Brain pericyte (primary cell): ENCODE measurements at places on chromosomes 11 and 22.

DNA sequence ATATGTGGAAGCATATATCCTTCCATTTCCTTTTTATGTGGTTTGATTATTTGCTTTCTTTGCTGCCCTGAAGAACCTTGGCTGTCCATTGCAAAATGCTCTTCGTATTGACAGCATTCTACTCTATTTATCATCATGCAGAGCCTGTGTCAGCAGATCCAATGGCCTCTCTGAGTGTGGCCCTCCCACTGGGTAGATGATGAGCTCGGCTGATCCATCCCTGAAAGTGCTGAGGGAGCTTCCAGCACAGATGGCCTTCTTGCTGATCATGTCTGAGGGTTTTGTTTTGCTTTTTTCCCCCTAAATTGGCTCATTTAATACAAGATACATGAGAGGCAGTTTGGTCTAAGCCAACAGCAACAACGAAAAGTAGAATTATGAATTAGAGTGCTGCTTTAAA is 181.0 kb downstream of the GRIA4 start:
- DNase-seq, result peak; percentile 1

DNA sequence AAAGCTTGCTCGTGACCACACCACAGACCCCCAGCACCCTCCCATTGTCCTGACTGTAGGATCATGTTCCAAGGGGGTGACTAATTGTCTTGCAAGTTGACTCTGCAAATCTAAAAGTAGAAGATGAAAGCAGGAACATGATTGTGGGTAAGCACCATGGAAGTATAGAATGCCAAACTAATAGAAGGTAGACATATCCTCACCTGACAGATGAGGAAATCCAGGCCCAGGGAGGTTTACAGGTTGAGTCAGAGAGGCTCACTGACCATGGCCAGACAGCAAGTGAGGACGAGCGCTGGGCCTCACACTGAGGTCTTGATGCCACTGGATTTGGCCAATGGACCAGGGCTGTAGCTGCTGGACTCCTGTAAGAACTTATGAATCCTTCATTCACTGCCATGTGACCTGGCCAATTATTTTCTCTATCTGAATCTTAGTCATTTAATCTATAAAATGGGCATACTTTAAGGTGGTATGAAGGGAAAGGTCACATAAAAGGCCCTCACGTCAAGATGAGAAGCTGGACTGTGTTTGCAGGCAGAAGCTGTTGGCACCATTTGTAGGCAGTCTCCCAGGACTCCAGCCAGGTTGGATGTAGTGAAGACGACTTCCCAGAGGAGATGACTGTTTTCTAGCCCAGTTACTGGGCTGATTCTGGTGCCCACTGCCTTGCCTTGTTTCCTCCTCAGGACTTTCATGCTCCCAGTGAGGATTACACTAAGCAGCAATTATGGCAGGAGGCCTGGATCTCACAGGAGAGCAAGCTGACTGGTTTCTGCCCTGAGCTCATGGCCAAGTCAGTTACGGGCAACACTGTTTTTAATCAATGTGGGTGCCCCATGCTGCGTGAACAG is 54.6 kb downstream of the GAB4 start:
- DNase-seq, result no peak

- no peak for DNase-seq
Measured at GRCh38 chr11:104655066-104655465, 243.2 kb downstream of the CASP12 start.

GRCh38 chr22:35253946-35254345 is 3.3 kb upstream of the HMGXB4 start:
- no peak for DNase-seq

GRCh38 chr11:12319988-12320387 is 57.4 kb upstream of the PARVA start:
- no peak for DNase-seq

- no peak for DNase-seq
Measured at GRCh38 chr22:28105413-28105812, 186.4 kb upstream of the PITPNB start.

DNA sequence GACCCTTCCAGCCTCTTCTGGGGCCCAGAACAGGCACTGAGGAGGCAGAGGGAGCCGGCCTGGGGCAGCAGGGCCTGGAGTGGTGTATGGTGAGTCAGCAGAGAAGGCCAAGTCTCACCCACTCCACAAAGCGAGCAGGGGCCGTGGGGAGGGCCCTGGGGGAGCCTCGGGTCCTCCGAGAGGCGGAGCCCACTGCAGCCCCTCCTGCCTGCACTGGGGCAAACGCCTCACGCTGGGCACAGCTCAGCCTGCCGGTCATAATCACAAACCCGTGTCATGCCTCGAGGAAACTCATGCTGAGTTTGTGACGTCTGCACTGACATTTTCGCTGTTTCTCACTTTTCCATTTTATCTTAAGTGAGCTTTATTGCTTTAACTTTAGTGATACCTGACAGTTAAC is 38.4 kb downstream of the TOLLIP start:
- DNase-seq, result peak; percentile 88

DNA sequence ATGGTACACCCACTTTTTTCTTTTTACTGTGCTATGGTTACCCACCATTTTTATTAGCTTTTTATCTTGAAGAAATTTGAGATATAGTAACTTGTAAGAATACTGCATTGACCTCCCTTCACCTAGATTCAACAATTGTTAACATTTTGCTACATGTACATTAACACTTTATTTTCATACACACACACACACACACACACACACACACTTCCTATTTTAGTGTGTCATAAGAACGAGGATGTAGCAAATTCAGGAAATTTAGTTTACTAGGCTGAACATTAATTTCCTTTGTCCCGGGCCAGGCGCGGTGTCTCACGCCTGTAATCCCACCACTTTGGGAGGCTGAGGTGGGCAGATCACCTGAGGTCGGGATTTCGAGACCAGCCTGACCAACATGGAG is 1.1 kb upstream of the ATP6V1E1 start:
- no peak for DNase-seq

GRCh38 chr11:119863851-119864601 is 135.0 kb upstream of the NECTIN1 start:
- DNase-seq, result no peak

- DNase-seq, result no peak
Measured at GRCh38 chr22:44892243-44892642, 117.6 kb downstream of the PHF21B start.

DNA sequence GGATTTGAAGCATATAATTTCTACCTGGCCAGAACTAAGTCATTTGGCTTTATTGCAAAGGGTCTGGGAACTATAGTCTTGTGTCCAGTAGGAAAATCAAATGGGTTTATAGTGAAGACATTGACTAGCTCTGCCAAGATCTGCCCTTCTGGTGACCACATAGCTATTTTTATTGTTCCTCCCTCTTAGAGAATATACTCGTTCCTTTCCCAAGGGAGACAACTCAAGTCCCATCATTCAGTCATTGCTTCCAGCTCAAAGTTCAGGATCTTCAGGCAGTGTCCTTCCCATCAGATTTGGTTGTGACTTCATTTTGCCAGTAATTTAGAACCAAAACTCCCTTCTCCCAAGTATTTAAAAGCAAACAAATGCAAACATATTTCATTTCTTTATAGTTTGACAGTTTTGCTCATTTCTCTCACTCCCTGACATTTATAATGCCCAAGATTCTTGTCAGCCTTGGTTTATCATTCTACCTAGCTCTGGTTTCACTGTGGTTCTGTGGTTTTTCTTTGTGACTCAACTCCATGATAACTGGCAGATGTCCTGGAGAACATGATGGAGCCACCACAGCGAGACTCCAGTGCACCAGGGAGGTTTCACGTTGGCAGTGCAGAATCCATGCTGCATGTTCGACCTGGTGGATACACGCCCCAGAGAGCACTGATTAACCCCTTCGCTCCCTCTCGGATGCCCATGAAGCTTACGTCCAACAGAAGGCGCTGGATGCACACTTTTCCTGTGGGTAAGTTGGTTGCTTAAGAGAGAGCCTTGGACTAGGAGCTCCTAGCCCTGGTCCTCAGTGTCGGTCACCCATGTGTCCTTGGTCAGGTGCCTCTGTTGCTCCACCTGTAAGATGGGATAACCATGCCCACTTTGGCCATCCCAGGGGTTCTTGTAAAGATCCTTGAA is 64.9 kb downstream of the DEPDC5 start:
- DNase-seq, result no peak

- no peak for DNase-seq
Measured at GRCh38 chr11:19938169-19938856, 222.0 kb downstream of the DBX1 start.

DNA sequence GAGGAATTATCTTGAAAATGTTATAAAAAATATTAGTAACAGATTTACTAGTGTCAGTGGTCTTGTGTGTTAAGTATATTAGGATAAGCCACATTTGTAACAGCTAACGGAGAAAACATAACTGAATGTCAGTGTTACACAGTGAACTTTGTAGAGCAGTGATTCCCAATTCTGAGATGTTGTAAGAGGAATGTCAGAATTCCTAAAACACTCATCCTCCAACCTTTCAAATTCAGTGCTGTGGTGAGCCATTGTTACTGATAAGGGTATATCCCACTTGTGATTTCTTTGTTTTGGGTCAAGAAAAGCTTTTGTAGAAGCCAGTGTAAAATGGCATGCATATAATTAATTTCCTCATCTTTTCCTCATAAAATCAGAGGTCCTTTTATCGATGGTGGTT is 61.9 kb downstream of the ARHGEF12 start:
- DNase-seq, result no peak

- DNase-seq, result no peak
Measured at GRCh38 chr11:93512949-93513667, 30.1 kb downstream of the SMCO4 start.

- DNase-seq, result no peak
Measured at GRCh38 chr11:67409261-67409666, 5.4 kb downstream of the TBC1D10C start.

DNA sequence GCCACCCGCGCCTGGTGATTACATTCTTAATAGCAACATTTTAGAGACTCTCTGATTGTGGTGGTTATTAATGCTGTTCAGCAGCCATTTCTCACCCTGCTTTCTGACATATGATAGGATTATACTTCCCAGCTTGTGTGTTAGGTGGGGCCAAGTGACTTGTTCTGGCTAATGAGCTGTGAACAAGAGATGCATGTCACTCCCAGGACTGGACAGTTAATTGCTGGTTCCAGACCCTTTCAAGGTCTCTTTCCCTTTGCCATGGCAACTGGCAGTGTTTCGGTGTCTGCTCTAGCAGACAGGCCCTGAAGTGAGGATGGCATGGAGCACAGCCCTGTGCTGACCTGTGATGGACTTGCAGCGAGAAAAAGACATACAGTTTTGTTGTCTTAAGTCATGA is 8.9 kb upstream of the PTPRJ start:
- DNase-seq, result no peak

- no peak for DNase-seq
Measured at GRCh38 chr22:30008401-30008800, 71.9 kb upstream of the HORMAD2 start.

GRCh38 chr22:36833073-36833472 is 16.2 kb upstream of the PVALB start:
- no peak for DNase-seq

DNA sequence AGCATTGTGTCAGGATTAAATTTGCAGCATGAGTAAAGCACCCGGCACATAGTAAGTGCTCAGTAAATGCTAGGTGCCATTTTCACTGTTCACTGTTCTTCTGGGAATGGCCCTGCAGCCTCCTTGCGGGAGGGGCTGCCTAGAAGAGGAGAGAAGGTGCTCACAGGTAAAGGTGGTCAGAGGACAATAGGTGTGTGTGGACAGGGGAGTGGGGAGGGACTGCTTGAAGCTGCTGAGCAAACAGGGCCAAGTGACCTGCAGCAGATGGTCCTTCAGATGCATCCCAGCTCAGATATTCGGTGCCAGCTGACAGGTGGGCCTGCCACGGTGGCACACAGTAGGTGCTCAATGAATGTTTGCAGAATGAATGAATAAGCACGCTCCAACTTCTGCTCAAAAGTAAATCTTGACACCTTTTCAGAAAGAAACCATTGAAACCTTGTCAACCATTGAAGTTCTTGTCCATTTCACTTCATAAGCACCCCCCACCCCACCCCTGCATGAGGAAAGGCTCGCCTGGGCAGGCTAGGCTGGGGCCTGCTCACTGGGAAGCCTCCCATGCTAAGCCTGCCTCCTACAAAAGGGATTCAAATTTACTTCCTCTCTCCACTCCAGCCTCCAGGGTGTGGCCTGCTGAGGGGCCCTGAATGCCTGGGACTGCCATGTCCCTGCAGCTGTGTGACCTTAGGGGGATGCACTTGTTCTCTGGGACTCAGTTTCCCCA is 1.6 kb downstream of the KIAA0930 start:
- no peak for DNase-seq

DNA sequence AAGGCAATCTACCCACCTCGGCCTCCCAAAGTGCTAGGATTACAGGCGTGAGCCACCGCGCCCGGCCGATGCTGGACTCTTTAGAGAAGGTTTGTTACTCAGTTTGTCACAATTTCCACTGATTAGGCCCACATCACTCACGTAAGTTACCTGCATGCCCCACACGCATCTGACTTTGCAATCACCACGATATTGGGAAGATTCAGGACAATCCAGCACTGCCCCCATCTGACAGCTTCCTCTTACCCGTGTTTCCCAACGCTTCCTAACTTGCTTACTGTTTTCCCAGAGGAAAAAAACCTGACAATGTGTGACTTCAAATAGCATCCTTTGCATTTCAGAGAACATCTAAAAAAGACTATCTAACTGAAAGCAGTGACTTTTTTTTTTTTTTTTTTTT is 21.8 kb upstream of the EIF3M start:
- no peak for DNase-seq

- no peak for DNase-seq
Measured at GRCh38 chr11:71235719-71236118, 16.7 kb downstream of the SHANK2 start.

DNA sequence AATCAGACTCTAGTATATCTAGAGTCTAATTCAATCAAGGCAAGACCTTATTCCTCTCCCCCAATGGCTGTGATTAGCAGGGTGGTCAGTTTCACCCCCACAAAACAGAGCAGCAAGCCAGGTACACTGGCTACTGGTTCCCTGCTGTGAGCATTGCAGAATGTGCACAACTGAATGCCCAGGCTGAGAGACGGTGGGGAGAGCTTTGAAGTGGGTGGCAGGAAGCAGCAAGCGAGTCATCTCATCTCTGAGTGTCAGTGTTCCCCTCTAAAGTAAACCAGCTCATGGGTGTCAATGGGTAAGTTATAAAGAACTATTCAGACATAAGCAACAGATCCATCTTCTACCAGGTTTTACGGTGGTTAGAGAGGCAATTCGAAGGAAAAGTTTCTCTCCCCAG is 37.6 kb downstream of the GAB4 start:
- no peak for DNase-seq

- peak; percentile 37 for DNase-seq
Measured at GRCh38 chr11:123429913-123430720, at the start of gene GRAMD1B. TSS of gene GRAMD1B (plus strand) at chr11:123430269. CDS start at chr11:123430793, 524 bp downstream.

DNA sequence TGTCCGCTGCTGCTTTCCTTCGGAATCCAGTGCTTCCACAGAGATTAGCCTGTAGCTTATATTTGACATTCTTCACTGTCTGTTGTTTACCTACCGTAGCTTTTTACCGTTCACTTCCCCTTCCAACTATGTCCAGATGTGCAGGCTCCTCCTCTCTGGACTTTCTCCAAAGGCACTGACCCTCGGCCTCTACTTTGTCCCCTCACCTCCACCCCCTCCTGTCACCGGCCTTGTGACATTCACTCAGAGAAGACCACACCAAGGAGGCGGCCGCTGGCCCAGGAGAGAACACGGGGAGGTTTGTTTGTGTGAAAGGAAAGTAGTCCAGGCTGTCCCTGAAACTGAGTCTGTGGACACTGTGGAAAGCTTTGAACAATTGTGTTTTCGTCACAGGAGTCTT is 15.4 kb upstream of the ST14 start:
- no peak for DNase-seq

- DNase-seq, result no peak
Measured at GRCh38 chr11:35764417-35764816, 101.8 kb downstream of the TRIM44 start.

- DNase-seq, result no peak
Measured at GRCh38 chr11:60924110-60924905, at the start of gene TMEM132A. TSS of gene TMEM132A (plus strand) at chr11:60924460. CDS start at chr11:60924634, 174 bp downstream.

- DNase-seq, result no peak
Measured at GRCh38 chr11:96199563-96200025, 143.4 kb downstream of the MAML2 start.
